ENCODE measurements at places on chromosomes 1 and 21. TPM values are rescaled to one million over a fixed set of nuclear protein-coding genes. Genes with fewer than 3 reads are reported as not detected.

DNA sequence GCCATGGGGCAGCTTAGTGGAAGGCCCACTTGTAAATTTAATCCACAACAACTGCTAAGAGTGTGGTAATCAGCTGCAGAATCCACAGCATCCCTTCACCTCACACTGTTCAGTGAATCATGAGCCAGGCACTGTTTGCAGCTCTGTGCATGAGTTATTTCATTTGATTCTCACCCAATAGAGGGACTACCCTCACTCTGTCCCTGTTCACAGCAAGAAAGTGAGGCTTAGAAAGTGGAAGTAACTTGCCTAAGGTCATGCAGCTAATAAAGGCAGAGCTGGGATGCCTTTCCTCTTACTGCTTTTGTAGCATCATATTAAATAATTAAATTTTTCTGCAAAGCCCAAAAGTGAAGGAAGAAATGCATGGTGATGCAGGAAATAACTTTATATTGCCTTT lies 346.5 kb upstream of the PLD5 start:
- no peak for DNase-seq

DNA sequence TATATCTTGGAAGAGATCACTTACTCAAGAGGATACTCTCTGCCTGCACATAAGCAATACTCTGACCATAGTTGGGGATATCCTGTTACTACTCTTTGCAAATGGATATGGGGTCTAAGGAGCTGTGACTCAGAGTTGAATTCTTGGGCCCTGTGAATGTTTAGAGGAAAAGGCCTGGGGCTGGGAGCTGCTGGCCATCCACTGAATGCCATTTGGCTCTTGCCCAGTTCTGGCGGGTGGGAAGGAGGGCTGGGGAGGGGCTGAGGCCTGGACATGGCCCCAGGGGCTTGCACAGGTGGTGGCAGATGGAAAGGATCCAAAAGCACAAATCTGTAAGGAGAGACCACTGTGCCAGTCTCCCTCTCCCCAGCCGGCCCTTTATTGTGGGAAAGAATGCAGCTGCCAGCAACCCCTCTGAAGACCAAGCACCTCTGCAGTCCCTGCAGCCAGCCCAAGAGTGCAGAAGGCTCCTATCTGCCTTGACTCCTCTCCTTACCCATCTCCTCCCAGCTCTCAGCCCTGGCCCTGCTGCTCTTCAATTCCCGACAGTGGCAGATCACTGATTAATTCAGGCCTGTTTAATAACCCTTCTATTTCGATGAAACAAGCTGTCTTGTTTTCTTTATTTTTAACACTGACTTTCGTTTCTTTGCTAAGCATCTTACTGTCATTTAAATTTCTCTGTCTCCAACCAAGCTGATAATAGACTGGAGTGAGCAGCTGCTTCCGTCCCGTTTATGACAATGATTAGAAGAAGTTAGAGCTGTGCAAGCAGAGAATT lies 12.1 kb downstream of the PLXNA2 start:
- no peak for DNase-seq

GRCh38 chr1:162844153-162844552 lies 16.8 kb downstream of the CCDC190 start:
- DNase-seq: no peak

- DNase-seq: no peak
Measured at GRCh38 chr1:246567646-246568235, 1.5 kb downstream of the CNST start.

Gene NBPF8
- 25.2 TPM for total RNA-seq

GRCh38 chr21:15788847-15789523 lies 59.2 kb downstream of the USP25 start:
- no peak for DNase-seq

DNA sequence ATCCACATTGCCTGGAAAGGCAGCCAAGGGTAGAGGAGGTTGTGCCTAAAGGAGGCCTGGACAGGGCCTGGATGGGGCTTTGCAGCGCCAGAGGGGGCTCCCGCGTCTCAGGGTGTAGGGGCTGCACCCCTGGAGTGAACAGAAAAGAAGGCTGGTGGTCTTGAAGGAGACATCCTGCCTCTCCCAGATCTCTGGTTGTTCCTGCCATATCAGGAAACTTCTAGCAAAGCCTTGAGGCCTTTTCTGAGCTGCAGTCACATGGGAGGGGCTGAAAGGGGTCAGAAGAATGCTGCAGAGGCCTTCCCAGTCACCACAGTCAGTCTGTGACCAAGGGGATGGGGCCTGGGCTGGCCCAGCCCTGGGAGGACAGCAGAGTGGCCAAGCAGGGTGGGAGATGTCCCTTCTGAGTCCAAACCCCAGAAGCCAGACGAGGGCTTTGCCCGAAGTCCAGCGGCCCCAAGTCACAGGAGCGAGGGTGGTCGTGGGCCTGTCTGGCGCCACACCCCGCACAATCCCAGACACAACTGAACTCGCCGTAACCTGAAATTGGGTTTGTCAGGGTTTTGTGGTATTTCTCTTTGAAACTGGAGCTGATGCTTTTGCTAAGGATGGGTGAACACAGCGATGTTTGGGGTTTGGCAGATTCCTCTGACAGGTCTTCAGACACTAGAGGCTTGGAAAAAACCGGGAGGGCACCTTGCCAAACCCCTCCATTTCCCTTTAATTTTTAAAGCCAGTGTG lies 29.6 kb downstream of the SIM2 start:
- no peak for DNase-seq

DNA sequence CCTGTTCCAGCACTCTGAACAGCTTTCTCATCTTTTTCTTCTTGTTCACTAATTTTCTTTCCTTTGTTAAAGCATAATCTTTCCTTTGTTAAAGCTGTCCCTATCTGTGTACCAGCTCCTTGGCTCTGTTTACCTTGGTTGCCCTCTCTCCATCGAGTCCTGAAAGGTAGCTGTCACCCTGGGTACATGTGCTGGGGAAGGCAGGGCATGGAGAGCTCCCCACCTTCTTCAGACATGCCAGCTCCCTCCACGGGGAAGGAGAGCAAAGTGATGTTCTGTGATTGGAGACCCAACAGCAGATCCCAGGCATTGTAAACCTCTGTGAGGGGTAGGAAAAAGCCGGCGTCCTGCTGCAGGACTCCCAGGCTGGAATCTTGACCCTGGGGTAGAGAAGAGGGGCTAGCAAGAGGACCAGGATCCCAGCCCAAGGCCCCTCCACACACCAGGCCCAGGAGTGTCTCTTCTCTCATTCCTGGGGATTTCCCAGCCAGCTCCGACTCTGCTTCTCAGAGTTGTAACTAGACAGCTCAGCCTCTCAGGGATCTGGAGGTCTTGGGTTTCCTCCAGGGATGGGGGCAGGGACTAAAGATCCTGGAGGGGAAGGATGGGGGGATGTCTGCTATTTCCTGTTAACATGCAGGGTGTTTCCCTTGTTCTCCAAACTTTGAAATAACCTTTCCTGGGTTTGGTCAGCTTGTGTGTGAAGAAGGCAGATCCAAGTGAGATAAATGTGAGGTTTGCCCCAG lies 34.4 kb downstream of the TMCC2 start:
- no peak for DNase-seq

Gene CFHR2
- total RNA-seq: not detected

GRCh38 chr1:36585569-36586548 lies 103.1 kb upstream of the CSF3R start:
- no peak for DNase-seq
